NCI-H1417 (cell line): ENCODE measurements at places on chromosomes 3 and 15.

DNA sequence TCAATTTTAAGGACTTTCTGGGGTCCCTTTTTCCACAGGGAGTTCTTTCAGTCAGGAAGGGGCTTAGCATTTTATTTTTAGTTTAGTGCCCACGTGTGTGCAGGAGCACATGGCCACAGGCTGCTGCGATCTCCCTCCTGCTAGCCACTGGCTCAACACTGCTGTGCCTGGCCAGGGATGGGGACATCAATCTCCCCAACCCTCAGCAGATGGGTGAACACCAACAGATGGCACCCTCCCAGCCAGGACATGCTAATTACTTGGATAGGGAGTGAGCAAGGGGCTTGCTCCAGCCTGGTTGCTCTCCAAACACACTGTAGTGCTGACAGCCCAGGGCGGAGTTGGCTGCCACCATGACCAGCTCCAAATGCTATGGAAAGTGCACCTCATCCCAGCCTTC is 7.4 kb upstream of the RIOX2 start:
- DNase-seq, result no peak

DNA sequence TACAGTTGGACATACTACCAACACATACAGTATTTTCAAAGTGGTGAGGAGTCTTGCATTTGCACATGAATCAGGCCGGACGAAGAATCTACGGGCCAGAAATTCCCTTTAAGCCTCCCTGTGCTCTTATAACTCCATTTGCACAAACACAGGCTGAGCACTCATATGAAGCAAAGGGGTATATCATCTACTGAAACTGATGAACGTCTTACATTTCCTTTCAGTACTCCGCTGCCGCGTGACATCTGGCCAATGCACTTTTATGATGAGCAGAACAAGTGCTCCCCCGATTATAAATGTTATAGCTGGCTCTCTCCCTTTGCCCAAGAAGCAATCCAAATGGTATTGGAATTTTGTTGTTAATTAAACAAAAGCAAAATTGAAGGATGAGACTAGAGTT is 110.3 kb upstream of the ICE2 start:
- no peak for DNase-seq

GRCh38 chr15:72820278-72820677 is 36.7 kb upstream of the ADPGK start:
- DNase-seq, result no peak

GRCh38 chr3:42725454-42725853 is 22.9 kb upstream of the HHATL start:
- no peak for DNase-seq

- DNase-seq, result no peak
Observed at GRCh38 chr3:123584284-123584987, 417 bp downstream of the HACD2 start.

GRCh38 chr3:61571516-61572336 is 10.4 kb downstream of the PTPRG start:
- no peak for DNase-seq

DNA sequence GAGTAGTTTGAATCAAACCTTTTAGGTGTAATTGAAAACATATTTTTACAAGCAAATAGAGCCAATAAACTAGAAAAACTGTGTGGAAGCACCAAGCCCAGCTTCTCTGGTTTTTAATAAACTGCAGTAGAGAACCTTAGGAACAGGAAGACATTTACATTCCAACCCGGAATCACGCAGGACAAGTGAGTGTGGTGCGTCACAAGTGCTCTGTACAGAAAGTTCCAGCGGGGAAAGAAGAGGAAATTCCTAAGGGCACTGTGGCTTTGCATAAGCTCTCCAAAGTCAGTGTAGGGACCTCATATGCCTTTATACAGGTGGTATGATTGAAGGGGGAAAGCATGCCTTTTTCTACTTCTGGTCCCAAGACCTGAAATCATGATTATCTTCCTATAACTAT is 21.6 kb downstream of the COL8A1 start:
- DNase-seq, result no peak

DNA sequence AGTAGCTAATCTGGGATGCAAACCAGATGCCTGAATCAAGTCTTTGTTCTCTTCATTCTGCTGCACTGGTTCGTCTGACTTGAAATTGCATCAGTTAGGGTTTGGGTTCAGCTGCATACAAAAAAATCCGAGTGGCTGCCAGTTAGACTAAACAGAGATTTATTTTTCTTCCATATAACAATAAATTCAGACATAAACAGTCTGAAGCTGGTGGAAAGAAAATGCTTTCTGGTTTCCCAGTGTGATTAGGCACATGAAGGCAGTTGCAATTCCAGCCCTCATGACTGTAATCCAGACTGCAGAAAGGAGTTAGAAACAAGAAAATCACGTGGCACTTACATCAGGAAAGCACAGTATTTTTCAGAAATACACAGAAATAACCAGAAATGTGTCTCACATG is 930.7 kb downstream of the MCTP2 start:
- no peak for DNase-seq

- DNase-seq, result no peak
Observed at GRCh38 chr3:185788292-185788691, 36.5 kb downstream of the IGF2BP2 start.

- DNase-seq, result no peak
Observed at GRCh38 chr3:188727052-188727451, 444.7 kb upstream of the TPRG1 start.

GRCh38 chr3:186369217-186369616 is 7.2 kb upstream of the DGKG start:
- no peak for DNase-seq

- no peak for DNase-seq
Observed at GRCh38 chr3:14552717-14553116, 12.6 kb upstream of the GRIP2 start.

GRCh38 chr15:66063147-66063546 is 190.4 kb downstream of the MEGF11 start:
- DNase-seq, result peak; percentile 77

- DNase-seq, result peak; percentile 99
Observed at GRCh38 chr3:127304121-127304744, 16.4 kb upstream of the PRR20G start.

DNA sequence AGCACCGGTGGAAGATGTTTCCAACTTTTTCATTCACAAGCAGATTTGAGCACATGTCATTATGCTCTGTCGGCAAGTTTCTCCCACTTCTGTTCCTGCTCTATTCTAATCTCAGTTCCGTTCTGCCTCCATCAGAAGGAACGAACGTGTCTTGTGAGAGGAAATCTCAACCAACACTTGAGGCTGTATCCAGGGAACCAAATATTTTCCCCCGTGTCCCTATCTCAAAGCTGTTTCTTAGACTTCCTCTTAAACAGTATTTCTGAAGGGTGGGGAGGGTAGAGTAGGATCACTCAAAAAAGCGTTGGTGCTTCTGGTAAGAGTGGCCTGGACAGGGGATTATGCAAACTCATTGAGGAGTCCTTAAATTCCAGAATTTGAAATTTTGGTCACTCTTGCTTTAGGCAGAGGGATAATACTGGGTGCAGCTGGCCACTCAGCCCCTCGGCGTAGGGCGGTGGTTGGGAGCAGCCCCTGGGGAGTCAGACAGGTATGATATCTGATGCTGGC is 54.9 kb downstream of the FRMD4B start:
- DNase-seq, result no peak

GRCh38 chr3:152474585-152474984 is 205.9 kb downstream of the MBNL1 start:
- peak; percentile 67 for DNase-seq

DNA sequence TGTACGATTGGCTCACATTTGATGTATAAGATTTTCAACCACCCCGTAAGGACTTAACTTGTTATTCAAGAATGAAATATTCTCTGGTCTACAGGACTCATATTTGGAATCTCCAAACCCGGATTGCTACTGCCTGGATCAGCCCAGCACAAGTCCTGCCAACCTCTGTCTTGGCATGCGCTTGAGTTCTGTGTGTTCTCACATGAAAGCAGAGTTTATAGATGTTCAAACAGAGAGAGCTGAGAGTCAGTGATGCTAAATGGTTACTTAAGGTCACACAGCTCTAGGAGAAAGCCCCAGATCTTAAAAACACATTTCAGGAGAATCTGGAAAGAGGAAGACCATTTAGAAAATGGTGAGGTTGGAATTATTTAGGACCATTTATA is 268.0 kb upstream of the TBL1XR1 start:
- DNase-seq, result no peak

GRCh38 chr15:51450001-51450400 is 108.5 kb downstream of the GLDN start:
- DNase-seq, result no peak

GRCh38 chr15:29774900-29775299 is 47.4 kb downstream of the TJP1 start:
- DNase-seq, result no peak

DNA sequence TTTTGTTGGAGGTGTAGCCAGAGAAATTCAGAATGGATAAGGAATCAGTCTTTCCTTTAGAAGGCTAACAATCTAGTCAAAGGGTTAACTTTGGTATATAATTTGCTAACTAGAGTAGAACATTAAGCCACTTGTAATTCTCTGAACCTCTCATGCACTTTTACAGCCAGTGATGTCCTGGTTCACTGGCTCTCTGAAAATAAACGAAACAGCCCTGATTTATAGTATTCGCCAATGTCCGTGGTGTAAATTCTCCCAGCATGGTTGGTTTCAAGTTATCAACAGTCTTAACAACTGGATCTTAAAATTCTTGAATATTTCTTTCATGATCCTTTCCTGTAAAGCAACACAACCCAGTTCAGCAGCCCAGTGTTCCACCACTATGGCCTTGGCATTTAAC is 500.4 kb upstream of the CDIN1 start:
- no peak for DNase-seq

DNA sequence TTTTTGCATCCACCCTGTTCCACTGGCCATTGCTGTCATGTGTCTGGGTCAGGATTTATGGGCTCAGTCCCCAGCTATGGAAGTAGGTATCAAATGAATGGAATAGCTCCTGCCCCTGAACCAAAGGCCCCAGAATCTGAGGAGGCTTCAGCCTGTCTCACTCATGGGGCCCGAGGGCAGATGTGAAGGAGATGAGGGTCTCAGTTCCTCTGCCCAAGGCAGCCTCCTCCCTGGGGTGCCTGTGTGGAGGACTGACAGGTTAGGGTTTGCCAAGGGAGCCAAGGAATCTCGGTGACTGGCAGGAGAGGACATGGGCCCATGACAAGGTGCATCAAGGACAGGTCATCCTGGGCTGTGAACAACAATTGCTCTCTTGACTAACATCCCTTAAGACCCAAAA is 70.4 kb downstream of the CPN2 start:
- no peak for DNase-seq

- DNase-seq, result no peak
Observed at GRCh38 chr3:15023249-15023648, 41.9 kb downstream of the MRPS25 start.
